SK-N-SH (cell line): ENCODE measurements at places on chromosomes 1 and 21.

DNA sequence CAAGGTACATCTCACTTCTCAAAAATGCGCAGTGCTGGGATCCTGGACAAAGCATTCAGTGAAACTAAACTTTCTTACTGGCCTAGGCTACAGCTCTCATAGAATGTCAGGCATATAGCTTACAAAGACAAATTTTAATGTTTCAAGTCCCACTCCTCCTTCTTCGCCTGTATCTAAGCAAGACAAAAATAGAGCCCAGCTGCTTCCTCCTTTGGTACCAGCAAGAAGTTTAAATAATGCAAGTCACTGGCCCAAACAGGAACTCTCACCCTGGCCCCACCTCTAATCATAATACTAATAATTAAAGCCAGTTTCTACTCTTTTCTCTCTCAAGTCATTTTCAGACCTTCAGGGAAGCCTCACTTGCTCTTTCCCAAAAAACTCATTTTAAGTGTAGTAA lies 1267.9 kb downstream of the MRPL39 start:
- no peak for DNase-seq

GRCh38 chr1:48777219-48777895 lies 666 bp upstream of the BEND5 start:
- DNase-seq, result peak; percentile 50

DNA sequence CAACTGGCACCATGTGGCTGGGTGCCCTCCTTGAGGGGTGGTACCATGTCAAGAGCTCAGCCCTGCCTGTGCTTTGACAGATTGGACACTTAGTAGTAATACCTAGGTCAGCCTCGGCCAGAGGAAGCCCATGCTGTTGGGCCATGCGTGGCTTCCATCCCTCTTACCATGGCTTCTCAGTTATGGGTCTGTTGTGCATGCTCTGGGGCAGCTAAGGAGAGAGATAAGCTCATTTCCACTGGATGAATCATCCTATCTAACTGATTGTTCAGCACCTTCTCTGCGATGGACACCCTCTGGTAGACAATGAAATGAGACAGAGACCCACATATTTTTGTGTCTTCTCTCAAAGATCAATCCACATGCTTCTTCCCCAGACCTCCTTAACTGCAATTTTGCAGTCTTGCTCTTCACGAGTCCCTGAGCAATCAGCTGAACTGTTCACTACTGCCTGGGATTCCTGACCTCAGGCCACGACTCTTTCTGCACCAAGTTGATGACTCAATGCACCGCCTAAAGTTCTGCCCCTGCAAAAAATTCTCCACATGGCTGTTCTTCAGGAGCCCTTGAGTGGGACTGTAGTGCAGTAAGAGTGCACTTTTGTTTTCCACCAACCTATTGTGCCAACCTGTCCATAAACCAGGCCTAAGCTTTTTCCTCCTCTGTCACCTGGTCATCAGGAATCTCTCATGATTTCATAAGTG lies 6.9 kb upstream of the TRIM62 start:
- no peak for DNase-seq

GRCh38 chr21:44492567-44493385 lies 37.5 kb downstream of the LRRC3 start:
- DNase-seq, result no peak
